ENCODE measurements at places on chromosomes 3 and 15.

DNA sequence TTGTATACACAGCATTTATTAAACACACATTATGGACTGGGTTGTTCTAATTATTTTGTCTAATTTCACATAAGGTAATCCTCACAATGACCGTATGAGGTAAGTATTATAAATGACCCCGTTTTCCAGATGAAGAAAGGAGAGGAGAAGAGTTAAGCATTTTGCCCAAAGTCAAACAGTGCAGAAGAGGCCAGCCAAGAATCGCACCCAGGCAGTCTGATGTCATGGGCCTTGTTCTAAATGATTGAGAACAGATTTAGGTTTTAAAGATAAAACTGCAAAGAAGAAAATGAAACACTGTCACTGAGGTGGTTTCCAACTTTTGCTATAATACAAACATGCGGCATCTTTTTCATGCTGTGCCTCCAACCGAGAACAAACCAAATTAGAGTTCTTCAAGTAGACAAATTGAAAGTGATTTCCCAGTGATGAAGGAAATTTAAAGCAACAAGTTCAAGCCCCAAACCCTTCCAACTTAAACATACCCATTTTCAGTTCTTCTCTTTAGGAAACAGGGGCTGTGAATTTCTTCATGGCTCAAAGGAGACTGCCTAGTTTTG lies 155.3 kb downstream of the THRB start:
- no peak for DNase-seq
- no peaks in the 10 kb centered on the region for H3K36me3 ChIP-seq
- no peak overlapping the region for H3K27ac ChIP-seq
- H3K4me1 ChIP-seq = no peaks in the 10 kb centered on the region
- H3K4me3 ChIP-seq = no peak overlapping the region
- no peaks in the 10 kb centered on the region for H3K27me3 ChIP-seq

- H3K27ac ChIP-seq = no peak overlapping the region
- no peaks in the 10 kb centered on the region for H3K27me3 ChIP-seq
- no peaks in the 10 kb centered on the region for H3K4me1 ChIP-seq
- no peak overlapping the region for H3K4me3 ChIP-seq
- no peaks in the 10 kb centered on the region for H3K36me3 ChIP-seq
Measured at GRCh38 chr3:21238661-21239060, 512.3 kb downstream of the ZNF385D start.

GRCh38 chr3:196700801-196701200 lies 11.2 kb downstream of the CEP19 start:
- H3K27me3 ChIP-seq = no peaks in the 10 kb centered on the region
- peaks cover 7% of the 10 kb centered on the region for H3K4me1 ChIP-seq
- DNase-seq = no peak
- no peaks in the 10 kb centered on the region for H3K36me3 ChIP-seq
- no peak overlapping the region for H3K4me3 ChIP-seq

- no peaks in the 10 kb centered on the region for H3K27me3 ChIP-seq
- peak; percentile 64 for DNase-seq
Measured at GRCh38 chr3:53195602-53196574, 34.9 kb downstream of the PRKCD start.

- H3K36me3 ChIP-seq = peaks cover 9% of the 10 kb centered on the region
- H3K4me3 ChIP-seq = no peak overlapping the region
- H3K4me1 ChIP-seq = no peaks in the 10 kb centered on the region
- no peak for DNase-seq
- no peaks in the 10 kb centered on the region for H3K27me3 ChIP-seq
Measured at GRCh38 chr3:11820531-11821041, 26.1 kb downstream of the TAMM41 start.

DNA sequence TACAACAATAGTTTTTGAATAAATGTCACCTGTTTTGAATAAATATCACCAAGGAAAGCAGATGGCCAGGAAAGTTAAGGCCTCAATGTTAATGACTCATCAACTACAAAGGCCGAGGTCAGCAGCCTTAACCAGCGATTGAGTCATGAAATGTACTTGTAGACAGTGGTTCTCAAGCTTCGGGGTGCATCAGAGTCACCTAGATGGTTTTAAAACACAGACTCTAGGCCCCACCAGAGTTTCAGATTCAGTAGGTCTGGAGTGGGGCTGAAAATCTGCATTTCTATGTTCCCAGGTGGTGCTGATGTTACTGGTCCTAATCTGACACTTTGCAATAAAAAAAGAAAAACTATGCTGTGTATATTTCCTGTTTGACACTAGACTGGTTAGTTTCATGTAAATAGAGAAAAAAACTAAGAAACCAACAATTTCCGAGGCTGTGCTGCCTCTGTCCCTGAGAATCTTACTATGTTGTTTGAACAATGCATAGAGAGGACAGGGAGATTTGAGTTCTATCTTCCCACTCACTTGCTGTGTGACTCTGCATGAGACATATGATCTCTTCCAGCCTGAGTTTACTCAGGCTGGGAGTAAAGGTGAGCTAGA lies 9.8 kb downstream of the RAB27A start:
- peaks cover 55% of the 10 kb centered on the region for H3K4me1 ChIP-seq
- H3K4me3 ChIP-seq = peak overlapping the region; percentile 4
- DNase-seq = no peak
- H3K27me3 ChIP-seq = no peaks in the 10 kb centered on the region
- H3K36me3 ChIP-seq = no peaks in the 10 kb centered on the region
- H3K27ac ChIP-seq = peak overlapping the region; percentile 94

GRCh38 chr3:53158765-53159155 lies 2.2 kb upstream of the PRKCD start:
- H3K36me3 ChIP-seq = no peaks in the 10 kb centered on the region
- no peak for DNase-seq
- H3K27ac ChIP-seq = no peak overlapping the region
- peaks cover 29% of the 10 kb centered on the region for H3K27me3 ChIP-seq
- H3K4me1 ChIP-seq = peaks cover 46% of the 10 kb centered on the region

DNA sequence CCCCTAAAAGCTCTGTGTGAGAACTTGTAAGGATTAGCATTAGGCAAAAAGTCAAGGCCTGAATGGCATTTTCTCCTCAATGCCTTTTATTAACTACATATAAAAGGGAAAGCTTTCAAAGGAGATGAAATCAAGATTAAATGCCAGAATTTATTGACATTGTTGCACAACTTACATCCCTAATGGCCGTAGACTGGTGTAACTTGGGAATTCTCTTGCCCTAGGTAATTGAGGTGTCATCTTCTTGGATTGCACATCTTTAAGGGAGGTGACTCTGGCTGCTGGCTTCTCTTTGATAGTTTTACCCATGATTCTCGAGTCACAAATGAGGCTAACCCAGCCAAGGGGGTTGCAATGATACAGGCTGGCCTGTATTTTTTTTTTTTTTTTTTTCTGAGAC lies 249.1 kb downstream of the TBL1XR1 start:
- no peaks in the 10 kb centered on the region for H3K36me3 ChIP-seq

DNA sequence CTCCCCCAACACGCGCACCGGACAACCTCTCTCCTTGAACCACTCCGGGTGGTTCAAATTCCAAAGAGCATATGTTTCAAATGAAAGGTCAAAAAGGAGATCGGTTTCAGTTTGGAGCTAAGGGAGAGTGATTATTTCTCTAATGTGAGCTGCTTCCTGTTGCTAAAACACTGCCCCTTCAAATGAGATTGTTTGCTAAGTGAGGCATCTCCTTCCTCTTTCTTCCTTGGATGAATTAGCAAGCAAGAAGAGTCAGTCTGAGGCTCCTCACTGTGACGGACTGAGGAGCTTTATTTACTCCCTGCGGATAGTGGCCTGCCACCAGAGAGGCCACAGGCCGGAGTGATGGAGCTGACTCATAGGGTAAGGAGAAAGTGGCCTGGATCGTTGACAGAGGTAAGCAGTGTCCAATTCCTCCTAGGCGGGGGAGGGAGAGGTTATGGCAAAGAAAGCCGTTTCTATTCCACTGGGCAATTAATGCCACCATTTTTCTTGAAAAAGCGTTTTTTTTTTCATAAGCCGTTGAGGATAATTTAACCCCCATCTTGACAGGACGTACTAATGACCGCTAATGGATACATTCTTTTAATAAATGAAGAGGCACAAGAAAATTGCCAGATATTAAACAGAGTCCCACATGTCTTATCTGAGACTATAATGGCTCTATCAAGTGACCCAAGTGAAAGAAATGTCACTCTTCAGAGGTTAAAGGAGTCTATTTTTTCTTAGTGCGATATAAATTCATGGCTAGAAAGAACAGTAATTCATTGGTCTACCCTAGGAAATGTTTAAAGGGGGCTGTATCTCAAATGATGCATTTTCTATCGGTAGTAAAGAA lies 167.0 kb upstream of the ANKRD28 start:
- no peaks in the 10 kb centered on the region for H3K27me3 ChIP-seq
- H3K36me3 ChIP-seq = no peaks in the 10 kb centered on the region
- no peak overlapping the region for H3K27ac ChIP-seq

GRCh38 chr3:60461267-60461666 lies 790.0 kb downstream of the FHIT start:
- H3K27me3 ChIP-seq = no peaks in the 10 kb centered on the region
- H3K27ac ChIP-seq = no peak overlapping the region
- no peaks in the 10 kb centered on the region for H3K4me1 ChIP-seq
- H3K36me3 ChIP-seq = no peaks in the 10 kb centered on the region

GRCh38 chr3:56484525-56485032 lies 16.3 kb upstream of the ERC2 start:
- H3K36me3 ChIP-seq = no peaks in the 10 kb centered on the region
- DNase-seq = no peak
- H3K27me3 ChIP-seq = peaks cover 17% of the 10 kb centered on the region
- no peak overlapping the region for H3K4me3 ChIP-seq
- H3K27ac ChIP-seq = no peak overlapping the region
- no peaks in the 10 kb centered on the region for H3K4me1 ChIP-seq

DNA sequence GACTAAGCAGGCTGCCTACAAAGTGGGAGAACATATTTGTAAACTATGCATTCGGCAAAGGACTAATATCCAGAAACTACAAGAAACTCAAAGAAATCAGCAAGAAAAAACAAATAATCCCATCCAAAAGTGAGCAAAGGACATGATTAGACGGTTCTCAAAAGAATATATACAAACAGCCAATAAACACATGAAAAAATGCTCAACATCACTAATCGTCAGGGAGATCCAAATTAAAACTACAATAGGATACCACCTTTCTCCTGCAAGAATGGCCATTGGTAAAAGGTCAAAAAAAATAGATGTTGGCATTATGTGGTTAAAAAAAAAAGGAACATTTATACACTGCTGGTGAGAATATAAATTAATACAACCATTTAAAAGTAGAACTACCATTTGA lies 259.6 kb upstream of the SLITRK3 start:
- no peaks in the 10 kb centered on the region for H3K27me3 ChIP-seq
- H3K4me1 ChIP-seq = no peaks in the 10 kb centered on the region

DNA sequence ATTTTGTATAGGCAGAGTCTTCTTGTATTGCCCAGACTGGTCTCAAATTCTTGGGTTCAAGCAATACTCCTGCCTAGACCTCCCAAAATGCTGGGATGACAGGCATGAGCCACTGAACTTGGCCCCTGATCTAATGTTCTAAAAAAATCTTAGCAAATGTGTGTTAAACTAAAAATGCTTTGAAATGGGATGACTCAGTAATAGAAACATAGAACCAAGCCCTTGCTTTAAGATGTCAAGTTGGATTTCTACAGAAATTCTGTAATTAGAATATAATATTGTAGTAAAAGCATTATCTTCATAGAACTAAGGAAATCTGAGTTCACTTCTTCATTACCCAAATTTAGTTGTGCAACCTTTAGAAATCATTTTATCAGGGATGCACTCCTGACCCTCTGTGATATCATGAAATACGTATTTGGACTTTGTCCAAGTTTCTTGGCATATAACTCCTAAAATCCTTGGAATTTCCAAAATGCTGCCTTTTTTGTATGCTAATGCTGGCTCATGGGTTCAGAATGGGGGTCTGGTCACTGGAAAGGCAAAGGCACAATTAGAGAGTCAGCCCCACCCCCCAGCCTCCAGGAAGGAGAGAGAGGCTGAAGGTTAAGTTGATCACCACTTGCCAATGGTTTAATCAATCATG lies 217.3 kb downstream of the TP63 start:
- DNase-seq = no peak
- H3K36me3 ChIP-seq = no peaks in the 10 kb centered on the region
- no peaks in the 10 kb centered on the region for H3K4me1 ChIP-seq
- H3K4me3 ChIP-seq = no peak overlapping the region
- no peaks in the 10 kb centered on the region for H3K27me3 ChIP-seq

DNA sequence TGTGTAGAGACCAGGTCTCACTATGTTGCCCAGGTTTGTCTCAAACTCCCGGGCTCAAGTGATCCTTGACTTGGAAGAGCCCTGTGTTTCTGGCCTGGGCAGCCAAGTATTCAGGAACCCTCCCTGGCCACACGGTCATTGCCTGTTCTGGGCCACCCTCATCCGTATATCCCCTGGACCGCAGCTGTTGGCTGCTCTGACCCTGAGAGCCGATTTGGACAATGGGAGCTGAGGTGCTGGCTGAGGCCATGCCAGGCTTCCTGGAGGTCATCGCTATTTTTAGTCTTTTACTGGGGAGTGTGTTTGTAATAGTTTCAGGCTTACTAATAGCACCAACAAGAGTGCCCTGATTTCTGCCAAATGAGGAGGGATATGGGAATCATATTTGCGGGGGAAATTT lies 60.7 kb downstream of the ADAMTS7 start:
- H3K36me3 ChIP-seq = no peaks in the 10 kb centered on the region
- peaks cover 12% of the 10 kb centered on the region for H3K4me1 ChIP-seq
- H3K27ac ChIP-seq = peak overlapping the region; percentile 81
- peak overlapping the region; percentile 47 for H3K4me3 ChIP-seq
- DNase-seq = no peak

GRCh38 chr3:127685708-127686511 lies 13.2 kb downstream of the ABTB1 start:
- H3K4me1 ChIP-seq = peaks cover 10% of the 10 kb centered on the region
- no peak overlapping the region for H3K27ac ChIP-seq
- H3K27me3 ChIP-seq = no peaks in the 10 kb centered on the region
- H3K4me3 ChIP-seq = no peak overlapping the region
- no peaks in the 10 kb centered on the region for H3K36me3 ChIP-seq

DNA sequence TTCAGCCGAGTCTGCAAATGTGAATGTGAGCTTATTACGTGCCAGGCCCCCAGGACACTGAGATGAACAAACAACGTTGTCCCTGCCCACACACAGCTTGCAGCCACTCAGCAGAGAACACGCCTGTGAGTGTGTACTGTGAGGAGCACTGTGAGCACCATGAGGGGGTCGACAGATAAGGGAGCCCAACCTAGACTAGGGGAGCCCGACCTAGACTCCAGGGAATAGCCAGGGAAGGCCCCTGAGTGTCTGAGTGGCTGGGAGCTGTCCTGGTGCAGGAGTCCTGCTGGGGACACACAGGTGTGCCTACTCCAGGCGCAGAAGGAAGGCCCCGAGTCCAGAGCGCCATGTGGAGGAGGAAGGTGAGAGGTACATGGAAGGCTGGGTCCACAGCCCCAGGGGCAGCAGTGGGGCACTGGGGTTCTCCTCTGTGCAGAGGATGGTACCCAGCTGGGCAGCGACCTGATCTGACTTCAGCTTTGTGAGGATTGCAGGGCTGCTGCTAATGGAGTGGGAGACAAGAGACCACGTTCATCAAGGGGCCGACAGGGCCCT lies 36.5 kb downstream of the MGLL start:
- no peak overlapping the region for H3K27ac ChIP-seq
- peaks cover 6% of the 10 kb centered on the region for H3K4me1 ChIP-seq
- H3K4me3 ChIP-seq = no peak overlapping the region
- no peaks in the 10 kb centered on the region for H3K27me3 ChIP-seq

Measured in naive B cell (primary cell).